Neural crest cell (in vitro differentiated cells): ENCODE measurements at places on chromosomes 16 and 17.

DNA sequence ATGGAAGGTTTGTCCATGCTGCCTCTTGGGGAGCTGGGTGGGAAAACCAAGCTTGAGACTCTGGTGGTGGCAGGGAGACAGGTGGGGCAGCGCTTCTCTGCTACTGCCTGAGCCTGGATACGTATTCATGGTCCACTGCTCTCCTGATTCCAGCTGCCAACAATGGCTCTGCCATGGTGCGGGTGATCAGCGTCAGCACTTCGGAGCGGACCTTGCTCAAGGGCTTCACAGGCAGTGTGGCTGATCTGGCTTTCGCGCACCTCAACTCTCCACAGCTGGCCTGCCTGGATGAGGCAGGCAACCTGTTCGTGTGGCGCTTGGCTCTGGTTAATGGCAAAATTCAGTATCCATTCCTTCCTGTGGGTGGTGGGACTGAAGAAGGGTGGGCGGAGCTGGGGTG is 4.2 kb downstream of the EDC4 start:
- DNase-seq = no peak

DNA sequence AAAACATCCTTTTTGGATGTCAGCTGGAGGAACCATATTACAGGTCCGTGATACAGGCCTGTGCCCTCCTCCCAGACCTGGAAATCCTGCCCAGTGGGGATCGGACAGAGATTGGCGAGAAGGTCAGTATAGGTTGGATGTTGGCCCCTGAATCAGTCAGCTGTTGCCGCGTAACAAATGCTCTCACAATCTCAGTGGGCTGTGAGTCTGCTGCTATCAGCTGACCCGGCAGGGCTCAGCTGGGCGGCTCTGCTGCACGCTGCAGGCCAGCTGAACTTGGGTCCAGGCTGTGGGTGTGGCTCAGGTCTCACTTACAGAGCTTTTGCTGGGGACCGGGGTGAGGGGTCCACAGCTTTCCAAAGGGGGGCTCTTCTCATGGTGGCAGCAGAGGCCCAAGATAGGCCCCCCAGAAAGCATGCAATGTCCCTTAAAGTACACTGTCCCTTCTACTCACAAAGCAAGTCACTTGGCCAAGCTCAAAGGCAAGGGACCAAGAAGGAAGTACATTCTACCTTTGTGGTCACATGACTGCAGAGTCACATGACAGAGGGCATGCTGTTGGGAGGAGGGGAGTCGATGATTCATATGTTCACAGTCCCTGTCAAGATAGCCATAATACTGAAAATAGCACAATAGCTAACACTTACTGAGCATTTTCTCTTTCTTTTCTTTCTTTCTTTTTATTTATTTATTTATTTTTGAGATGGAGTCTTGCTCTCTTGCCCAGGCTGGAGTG is 134.2 kb downstream of the ABCC1 start:
- DNase-seq = no peak

DNA sequence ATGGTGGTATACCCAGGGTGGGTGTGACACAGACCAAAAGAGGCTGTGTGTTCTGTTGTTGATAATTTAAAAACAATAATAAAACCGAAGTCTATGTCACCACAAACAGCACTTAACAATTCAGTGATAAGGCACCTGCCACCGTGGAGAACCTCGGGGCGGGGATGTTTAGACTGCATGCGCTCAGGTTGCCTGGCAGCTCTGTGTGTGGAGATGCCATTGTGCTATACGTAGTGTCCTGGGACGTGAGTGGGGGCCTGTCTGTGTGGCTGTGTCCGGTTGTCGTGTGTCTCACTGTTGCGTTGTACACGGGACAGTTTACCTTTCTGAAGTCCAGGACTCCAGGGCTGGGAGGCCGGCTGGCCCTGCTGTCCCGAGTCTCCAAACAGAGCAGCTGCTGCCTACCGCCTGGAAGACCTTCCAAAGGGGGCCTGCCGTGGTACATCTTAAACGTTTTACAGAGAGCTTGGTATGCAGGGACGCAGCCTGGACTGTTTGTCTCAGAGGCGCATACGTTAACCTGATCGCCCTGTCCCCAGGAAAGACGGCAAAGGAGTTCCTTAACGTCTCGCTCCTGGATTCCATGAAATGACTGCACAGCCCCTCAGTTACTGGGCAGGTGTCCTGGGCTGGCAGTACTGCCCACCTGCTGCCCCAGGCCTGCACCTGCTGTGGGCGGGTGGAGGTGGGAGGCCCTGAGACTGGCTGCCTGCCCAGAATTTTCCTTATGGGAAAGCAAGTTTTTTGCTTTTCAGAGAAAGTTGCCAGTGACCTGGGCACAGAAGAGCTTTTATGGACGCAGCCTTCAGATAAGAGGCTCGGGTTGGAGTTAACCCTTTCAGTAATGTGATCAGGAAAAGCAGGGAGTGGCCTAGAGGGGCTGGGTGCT is 19.0 kb downstream of the SPIRE2 start:
- DNase-seq = no peak

- no peak for DNase-seq
These were observed 74.3 kb upstream of the MRTFB start for GRCh38 chr16:13996778-13997288.

DNA sequence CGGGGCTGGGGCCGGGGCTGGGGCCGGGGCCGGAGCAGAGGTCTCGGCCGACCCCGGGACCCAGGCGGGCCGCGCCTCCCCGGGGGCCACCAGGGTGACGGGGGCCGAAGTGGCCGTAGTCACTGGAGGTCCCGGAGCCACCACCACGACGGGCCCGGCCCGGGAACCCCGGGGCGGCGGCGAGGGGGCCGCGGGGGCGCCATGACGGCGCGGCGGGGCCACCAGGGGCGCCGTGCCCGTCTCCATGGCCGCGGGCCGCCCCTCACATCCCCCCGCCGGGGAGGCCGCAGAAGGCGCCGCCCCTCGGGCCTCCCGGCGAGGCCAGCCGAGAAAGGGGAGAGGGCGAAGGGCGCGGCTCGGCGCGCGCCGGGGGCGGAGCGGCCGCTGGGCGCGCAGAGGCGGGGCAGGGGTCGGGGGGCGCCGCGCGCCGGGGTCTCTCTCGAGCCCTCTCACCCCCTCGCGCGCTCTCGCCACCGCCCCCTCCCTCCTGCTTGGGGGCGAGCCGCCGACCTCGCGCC is 297 bp downstream of the TBC1D10B start:
- DNase-seq = no peak

GRCh38 chr17:13735444-13735843 is 133.7 kb upstream of the HS3ST3A1 start:
- DNase-seq = no peak
